ENCODE measurements at places on chromosomes 11 and 22.

DNA sequence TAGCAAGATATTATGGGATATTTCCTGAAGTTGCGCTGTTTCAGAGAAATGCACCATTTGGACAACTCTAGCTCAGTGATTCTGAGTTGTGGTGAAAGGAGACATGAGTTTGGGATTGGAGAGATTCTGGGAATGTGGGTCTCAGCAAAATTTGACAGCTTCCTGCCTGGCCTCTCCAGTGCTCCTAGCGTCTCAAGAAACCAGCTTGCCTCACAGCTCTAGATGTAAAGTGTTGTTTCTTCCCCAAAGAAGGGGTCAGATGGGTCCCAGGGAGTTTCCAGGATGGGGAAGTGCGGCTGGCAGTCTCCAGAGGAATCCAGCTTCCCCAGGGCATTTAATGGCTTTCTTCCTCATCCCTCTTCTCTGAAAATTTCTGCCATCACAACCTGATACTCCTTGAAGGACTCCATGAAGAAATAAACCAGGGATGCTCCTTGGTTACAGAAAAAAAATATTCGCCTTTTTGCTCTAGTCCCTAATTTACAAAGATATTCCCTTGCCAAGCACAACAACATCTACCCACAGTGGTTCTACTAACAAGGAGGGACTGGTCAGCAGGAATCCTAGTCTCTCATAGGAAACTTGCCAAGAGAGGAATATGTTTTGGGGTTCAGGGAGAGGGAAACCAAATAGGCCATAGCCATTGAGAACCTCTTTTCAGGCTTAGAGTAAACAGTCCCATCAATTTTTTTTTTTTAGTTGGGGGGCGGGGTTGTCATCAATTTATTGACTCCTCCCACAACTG is 185.4 kb upstream of the E2F8 start:
- DNase-seq: no peak

DNA sequence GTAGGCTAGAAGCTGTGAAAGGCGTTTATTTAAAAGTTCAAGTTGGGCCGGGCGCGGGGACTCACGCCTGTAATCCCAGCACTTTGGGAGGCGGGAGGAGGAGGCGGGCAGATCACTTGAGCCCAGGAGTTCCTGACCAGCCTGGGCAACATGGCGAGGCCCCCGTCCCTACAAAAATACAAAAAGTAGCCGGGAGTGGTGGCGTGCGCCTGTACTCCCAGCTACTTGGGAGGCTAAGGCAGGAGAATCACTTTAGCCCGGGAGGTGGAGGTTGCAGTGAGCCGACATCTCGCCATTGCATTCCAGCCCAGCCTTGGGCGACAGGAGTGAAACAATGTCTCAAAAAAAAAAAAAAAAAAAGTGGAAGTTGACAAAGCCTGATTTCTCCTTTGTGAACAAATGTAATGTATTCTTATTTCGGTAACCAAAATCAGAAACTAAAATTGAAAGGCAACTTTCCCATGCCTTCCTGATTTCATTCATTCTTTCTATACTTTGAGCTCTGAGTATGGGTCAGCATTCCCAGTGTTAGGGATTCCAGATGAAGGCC is 825 bp downstream of the PTPMT1 start:
- no peak for DNase-seq

DNA sequence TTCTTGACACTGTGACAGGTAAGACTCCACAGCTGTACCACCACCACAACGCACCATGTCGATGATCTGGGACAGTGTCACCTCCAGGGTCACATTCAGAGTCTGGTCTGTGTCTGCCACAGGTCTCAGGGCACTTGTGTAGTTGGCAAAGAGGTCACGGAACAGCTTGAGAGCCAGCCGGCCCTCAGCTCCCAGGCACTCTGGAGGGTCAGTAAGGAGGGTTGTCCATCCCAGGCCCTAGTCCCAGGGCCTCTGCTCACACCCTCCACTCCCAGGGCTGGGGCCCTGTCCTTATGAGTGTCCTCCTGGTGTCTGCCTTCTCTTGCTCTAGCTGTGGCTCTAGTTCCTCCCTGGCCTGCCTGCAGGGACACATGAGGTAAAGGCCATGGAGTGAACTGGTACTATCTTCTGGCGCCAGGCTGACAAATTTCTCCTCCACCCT is 1.4 kb downstream of the CHRNA10 start:
- DNase-seq: no peak

- no peak for DNase-seq
These were observed 1456.3 kb downstream of the BRD1 start for GRCh38 chr22:48371391-48371790.

DNA sequence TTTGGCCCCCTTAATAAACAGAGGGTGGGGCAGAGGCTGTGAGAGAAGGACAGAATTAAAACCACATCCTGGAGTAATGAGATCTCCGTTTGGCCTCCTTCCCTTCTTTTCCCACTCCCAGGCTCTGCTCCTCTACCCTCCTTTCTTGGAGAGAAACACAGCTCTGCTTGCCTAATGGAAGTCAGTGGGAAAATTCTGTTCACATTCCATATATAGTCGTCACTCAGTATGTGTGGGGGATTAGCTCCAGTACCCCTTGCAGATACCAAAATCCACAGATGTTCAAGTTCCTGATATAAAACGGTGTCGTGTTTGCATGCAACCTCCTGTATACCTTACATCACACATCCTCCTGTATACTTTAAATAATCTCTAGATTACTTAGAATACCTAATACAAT is 37.6 kb upstream of the THY1 start:
- peak; percentile 96 for DNase-seq

DNA sequence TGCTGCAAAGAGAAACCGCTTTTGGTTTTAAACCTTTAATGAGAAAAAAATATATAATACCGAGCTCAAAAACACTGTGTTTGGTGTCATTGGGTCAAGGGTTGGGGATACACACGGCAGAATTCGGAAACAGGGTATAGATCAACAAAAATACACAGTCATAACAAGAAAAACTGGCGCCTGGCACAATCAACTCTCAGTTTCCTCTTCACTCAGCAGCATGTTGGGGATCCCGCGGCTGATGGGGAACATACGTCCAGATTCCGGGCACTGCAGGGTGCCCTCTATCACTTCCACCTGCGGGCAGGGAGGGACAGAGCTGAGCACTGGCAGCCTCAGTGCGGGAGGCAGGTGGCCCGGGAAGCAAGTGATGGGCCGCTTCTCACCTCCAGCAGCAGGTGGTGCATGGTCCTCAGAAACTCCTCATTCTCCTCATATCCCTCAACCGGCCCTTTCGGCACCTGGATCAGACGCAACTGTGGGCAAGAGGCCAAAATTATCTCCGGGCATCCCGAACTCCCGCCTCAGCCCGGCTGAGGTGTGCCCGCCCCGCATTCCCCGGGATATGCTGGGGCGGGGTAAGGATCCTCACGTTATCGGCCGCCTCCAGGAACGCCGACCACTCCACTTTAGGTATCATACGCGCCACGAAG is 561 bp downstream of the TRMT112 start:
- DNase-seq: no peak

DNA sequence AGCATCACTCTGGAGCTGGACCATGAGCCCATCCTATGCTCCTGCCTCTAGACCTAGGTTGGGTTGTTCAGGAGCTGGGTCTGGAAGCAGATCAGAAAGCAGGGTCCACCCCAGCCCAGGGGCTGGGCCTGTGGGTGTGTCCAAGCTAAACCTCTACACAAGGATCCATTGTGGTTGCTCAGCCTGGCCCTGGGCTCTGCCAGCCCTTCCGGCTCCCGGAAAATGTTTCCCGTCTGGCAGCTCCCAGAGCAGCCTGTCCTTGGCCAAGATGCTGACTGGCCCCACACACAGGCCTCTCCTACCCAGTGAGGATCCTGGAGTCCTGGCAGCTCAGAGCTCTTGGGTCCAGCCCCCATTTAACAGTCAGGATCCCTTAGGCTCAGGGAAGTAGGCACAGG is 35.3 kb upstream of the FCHSD2 start:
- no peak for DNase-seq

DNA sequence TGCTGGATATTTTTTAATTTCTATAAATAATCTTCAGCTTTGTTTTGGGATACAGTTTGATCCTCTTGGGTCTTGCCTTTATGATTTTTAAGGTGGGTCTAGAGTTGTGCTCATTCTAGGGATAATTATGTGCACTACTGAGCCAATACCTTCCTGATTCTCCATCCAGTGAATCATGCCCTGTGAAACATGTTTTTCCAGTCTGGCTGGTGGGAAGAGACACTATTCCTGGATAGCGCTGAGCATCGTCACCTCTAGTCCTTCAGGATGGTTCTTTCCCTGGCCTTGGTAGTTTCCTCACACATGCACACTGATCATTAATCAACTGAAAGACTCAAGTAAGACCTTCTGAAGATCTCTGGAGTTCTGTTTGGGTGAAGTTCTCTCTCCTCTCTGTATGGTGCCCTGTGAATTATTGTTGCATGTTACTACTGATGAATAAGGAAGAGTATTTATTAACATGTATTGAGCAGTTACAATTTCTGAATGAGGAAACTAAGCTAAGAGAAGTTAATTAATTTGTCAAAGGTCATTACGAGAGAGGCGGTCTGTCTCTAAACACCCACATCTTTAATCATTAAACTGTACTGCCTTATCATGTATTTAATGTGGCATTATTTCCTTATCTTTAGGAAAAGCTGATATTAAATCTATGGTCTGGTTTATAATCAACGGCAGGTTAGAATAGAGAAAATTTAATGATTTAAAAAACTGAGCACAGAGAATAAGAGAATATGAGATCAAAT is 39.1 kb upstream of the LIPT2 start:
- DNase-seq: no peak

DNA sequence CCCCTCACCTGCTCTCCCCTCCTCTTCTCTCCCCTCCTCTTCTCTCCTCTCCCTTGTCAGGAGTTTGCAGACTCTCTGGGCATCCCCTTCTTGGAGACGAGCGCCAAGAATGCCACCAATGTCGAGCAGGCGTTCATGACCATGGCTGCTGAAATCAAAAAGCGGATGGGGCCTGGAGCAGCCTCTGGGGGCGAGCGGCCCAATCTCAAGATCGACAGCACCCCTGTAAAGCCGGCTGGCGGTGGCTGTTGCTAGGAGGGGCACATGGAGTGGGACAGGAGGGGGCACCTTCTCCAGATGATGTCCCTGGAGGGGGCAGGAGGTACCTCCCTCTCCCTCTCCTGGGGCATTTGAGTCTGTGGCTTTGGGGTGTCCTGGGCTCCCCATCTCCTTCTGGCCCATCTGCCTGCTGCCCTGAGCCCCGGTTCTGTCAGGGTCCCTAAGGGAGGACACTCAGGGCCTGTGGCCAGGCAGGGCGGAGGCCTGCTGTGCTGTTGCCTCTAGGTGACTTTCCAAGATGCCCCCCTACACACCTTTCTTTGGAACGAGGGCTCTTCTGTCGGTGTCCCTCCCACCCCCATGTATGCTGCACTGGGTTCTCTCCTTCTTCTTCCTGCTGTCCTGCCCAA is 1.9 kb upstream of the CNIH2 start:
- no peak for DNase-seq

- DNase-seq: peak; percentile 25
These were observed 5.4 kb upstream of the MMP8 start for GRCh38 chr11:102729849-102730815.

- no peak for DNase-seq
These were observed 386.4 kb downstream of the DCDC1 start for GRCh38 chr11:30983143-30983542.

DNA sequence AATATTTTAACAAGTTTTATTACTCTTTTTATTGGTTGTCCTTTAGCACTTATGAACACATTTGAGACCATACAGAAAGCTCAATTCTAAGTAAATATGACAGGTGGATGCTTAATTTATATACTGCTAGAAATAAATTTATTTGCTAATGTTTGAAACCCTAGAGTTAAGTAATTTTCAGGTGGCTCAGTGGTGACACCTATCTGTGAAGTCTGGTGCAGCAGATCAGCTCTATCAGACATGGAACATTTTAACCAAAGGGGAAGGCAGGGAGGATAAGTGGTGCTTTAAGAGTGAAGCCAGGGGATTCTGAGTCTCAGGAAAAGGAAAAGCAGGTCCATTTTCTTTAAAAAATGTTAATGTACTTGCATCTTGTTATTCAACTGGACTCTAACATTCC is 175.8 kb downstream of the DSCAML1 start:
- peak; percentile 28 for DNase-seq

DNA sequence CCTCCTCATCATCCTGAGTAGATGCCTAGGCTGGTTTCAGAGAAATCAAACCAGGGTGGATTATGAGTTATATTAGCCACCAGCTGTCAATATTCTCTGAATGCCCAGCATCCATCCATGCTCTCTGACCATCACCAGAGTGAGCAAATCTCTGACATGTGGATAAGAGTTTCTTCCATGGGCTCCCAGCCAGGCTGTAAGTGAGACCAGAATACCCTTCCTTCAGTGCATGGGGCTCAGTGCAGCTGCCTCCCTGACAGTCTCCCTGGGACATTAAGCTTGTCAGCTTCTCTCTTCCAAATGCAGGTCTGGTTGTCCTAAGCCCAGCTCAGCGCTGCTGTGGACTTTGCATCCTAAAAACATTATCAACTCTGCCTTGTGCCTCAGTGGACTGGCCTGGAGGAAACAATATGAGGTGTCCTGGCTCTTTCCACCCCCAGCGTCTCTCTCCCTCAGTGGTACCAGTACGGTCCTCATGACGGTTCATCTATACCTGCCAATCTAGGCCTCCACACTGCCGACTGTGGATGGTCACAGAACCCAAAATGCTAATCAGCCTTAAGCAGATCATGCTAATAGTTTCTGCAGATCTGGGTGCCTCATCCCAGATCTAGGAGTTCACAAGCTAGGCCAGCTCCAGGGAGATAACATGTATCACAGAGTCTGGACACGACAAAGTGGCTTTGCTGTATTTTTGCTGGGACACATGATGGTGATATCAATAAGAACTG is 41.6 kb upstream of the PRAME start:
- no peak for DNase-seq

- DNase-seq: no peak
These were observed 33.4 kb downstream of the CD82 start for GRCh38 chr11:44598831-44599230.

GRCh38 chr11:72782081-72782920 is 11.5 kb downstream of the STARD10 start:
- no peak for DNase-seq

DNA sequence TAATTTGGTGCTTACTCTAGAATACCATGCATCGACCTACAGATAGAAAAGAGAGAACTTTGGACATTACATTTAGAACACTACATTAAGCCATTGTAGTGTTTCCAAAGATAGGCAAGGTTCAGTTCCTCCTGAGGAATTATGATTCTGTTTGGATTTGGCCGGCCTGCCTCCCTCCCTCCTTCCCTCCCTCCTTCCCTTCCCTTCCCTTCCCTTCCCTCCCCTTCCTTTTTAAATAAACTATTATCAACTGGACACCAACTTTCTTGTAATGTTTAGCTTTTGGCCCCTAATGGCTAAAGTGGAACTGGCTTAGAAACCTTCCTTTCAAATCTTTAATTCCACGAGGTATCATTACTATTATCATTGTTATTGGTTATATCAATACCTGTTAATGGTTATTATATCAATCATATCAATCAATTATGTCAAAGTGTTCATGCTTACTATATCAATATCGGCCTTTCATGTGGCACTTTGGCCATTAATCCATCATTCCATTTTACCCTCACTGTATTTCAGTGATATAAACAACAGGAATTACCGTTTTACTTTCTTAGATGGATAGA is 60.4 kb downstream of the TECTA start:
- DNase-seq: no peak
